ENCODE measurements at places on chromosomes 7 and 10. TPM values are rescaled to one million over a fixed set of nuclear protein-coding genes. Genes with fewer than 3 reads are reported as not detected.

DNA sequence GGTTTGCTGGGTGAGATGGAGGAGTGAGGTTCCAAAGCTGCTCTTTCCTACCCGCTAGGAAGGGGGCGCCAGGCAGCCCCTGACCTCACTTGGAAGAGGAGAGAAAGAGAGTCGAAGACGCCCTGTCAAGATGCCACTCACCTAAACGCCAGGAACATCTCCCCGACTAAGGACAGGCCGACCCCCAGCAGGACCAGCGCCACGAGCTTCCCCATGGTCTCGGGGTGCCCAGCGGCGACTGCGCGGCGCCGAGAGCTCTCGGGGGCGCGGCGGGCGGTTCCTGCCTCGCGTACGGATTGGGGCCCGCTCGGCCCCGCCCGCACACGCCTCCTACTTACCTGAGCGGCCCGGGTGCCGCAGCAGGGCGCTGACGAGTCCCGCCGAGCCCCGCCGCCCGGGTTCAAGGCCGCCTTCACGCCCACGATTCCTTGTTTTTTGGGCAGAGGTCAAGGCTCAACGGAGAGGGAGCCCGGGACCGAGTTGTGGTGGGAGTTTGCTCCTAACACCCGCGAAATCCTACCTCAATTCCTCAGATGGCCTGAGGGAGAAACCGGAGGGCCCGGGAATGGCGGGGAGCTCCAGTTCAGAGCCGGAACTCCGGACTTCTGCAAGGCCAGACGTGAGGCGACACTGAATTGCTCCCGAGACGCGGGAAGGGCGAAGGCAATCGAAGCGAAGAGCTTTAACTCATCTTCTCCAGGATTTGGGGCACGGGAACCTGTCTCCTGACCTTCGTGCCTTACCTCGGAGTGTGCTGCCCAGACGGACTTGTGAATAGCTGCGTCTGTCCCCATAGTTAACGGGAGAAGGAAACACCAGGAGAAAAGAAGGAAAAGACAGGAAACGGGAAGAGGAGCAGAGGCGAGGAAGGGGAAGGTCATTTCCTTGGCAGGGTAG, at the start of gene PON3:
Gene PON3, minus strand, starts transcription at position 240 of the 897 bp plus-strand sequence. Its CDS starts 25 bp downstream, at position 215.
- no peak for DNase-seq

- no peak for DNase-seq
Observed at GRCh38 chr10:110226926-110227641, 19.7 kb downstream of the MXI1 start.

The TSPAN15 gene
- 65.1 TPM for polyA plus RNA-seq

DNA sequence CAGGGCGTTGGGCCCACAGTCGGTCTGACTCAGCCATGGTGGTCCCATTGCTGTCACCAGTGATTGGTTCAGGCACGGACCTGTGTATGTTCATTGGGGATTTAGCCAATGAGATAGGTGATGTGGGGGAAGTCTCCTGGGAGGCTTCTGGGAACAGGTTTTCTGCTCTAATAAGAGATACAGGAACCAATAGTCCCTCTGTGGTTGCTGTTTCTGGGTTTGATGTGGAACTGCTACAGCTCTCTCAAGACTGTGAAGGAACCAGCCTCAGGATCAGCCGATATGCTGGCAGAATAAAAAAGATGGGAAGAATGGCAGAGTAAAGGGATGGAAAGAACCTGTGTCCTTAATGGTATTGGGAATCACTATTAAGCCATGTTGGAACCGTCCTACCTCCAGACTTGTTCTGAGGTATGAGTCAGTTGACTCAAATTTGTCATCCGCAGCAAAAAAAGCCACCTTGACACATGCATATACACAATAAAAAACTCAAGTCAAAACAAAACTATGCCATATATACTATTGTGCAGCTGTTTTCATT, 70.6 kb downstream of the MCMBP start:
- no peak for DNase-seq

DNA sequence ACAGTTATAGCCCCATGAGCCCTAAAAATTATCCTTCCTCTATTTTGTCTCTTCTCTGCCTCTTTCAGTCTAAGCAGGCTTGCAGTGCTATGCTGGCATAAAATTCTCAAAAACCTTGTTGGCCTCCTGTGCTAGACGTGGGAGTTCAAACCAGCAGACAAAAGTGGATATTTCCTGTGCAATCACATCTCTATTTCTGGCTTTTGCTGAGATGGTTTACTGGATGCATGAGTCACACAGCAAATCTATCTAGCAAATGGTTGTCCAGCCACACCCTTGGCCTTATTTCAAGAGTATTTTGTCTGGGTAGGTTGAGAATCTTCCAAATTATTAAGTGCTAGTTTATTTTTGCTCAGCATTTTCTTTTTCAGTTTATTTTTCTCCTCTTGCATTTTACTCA, 370.8 kb downstream of the CDC14C start:
- DNase-seq: no peak

DNA sequence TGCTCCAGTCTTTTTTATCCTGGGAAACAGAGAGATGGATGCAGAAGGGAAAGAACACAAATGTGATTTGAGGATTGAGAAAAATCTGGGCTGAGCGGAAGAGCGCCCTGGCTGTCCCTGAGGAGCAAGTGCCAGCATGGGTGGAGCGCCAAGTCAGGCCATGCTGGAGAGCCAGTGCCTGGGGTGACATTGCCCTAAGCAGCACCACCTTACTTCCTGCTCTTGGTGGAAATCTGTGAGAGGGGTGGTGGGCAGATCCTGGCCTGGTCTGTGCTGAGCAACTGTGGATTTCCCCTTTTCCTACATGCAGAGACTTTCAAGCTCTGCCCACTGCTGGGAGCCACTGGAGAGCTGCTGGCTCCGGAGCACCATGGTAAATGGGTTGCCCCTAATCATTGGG, 36.9 kb downstream of the DDIT4 start:
- no peak for DNase-seq

GRCh38 chr7:126185959-126186580, 1066.7 kb downstream of the GRM8 start:
- DNase-seq: no peak

DNA sequence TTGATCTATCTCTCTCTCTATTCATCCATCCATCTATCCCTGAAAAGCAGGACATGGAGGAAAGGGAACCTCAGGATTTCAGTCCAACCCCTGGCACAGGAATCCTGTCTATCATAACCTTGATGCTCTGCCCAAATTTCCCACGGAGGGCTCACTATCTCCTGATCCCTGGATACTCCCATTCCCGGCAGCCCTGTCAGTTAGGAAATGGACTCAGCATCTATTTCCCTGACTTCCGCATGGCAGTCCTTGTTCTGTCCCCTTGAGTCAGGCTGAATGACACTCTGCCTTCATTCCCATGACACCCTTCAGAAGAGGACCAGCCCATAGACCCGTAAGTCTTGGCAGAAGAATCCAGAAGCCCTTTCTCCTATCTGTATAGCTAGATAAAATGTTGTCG, 77.7 kb downstream of the VWA2 start:
- DNase-seq: no peak

DNA sequence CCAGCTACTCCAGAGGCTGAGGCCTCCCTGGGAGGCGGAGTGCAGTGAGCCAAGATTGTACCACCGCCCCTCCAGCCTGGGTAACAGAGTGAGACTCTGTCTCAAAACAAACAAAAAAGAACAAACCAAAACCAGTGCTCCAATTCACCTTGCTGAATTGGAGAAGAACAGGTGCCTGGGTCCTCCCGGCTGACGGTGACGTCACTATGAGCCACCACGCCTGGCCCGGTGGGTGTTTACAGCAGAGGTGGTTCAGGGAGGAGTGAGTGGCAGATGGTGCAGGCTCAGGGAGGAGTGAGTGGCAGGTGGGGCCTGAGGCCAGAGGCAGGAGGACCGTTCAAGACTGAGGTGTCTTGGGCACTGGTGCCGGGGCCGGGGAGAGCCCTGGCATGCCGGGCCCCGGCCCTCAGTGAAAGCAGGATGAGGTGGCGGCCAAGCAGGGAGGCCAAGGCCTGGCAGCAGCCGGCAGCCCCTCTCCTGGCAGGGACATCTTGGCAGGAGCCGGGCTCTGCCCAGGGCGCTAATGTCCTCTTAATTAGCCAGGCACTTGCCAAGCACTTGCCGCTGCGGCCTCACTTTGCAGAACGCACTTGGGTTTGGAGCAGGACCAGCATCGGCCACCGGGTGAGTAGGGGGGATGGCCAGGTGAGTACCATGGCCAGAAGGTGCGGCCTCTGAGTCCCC, 162.8 kb upstream of the TNRC18 start:
- DNase-seq: no peak

DNA sequence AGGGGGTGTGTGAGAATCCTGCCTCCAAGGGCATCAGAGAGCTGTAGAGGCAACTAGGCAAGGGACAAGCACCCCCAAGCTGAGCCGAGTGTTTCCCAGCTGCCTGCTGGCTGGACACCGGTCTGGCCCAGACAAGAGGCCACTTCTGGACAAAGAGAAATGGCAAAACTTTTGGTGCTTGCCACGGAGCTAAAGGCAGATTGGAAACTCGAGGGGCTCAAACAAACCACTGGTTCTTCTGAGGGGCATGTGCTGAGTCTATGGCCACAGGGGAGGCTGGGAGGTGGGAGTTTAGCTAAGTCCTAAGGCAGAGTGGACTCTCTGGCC, 66.5 kb upstream of the INPP5A start:
- no peak for DNase-seq

- DNase-seq: no peak
Observed at GRCh38 chr10:132396494-132397035, 435 bp upstream of the PWWP2B start.

The FAM24B gene
- 4.6 TPM for polyA plus RNA-seq

The PTPRN2 gene
- 8.5 TPM for polyA plus RNA-seq

The ENO4 gene
- polyA plus RNA-seq: 2.6 TPM

Data from right renal pelvis (tissue), 4 donors.